ENCODE measurements at places on chromosomes 1 and 21.

- DNase-seq, result no peak
Observed at GRCh38 chr21:42089093-42089631, 18.0 kb downstream of the UMODL1 start.

- DNase-seq, result no peak
Observed at GRCh38 chr1:19710825-19711611, 46.3 kb downstream of the HTR6 start.

- no peak for DNase-seq
Observed at GRCh38 chr1:172970186-172970585, 80.6 kb downstream of the TNFSF18 start.

DNA sequence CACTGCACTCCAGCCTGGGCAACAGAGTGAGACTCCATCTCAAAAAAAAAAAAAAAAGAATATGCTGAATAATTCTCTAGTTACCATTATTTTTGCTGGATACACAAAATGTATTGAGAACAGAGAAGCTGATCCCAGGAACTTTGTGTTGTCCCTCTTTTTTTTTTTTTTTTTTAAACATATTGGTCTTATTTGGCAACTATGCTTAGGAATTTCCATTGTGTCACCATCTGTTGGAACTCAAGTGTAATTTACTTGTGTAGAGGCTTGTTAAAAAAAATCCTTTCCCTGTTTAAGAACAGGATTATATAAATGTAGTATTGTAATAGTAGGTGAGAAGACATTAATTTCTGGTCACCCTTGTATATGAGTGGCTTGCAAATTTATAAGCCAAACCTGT, 28.6 kb downstream of the CAMSAP2 start:
- DNase-seq, result no peak

DNA sequence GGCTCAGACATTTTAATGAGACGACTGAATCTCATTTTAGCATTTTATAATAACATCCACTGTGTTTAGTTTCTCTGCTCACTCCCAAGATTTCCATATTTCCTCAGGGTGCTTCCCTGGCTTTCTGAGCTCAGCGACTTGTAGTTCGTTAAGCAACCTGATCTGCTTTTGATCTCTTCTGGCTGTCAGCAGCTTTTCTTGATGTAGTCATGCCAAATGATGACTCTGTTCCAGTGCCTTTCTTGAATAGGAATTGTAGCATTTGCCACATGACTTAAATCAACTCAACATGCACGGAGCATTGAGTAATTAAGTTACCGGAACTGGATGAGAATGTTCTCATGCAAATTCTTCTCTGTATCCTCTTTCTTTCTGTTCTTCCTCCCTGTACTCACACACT, 246.1 kb downstream of the FMN2 start:
- DNase-seq, result no peak

DNA sequence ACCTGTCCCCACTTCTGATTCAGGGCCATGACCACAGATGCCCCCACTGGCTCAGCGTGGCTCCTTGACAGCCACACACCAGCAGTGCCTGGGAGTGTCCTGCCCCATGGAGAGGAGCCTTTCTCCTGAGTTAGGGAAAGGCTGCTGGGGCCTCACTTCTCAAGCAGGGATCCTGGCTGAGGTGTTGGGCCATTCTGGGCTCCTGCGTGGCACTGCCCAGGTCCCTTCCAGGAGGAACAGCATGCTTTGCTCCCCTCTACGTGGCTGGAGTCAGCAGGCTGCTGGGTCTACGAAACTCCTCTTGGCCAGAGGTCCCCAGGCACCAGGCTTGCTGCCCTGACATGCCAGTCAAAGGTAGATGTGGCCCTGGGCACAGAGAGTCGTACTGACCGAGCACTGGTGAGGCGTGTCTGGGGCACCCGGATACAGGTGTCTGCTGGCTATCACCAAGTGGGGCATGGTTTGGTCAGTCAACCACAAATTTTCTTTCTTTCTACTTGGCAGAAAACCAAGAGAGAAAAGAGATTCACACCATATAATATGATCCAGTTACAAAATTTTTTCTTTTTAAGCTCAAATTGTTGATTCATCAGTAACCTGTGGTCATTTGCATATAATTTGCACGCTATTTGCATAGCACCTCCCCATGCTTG, 4.1 kb downstream of the ADORA1 start:
- DNase-seq, result peak; percentile 10
